D721Med (cell line): ENCODE measurements at places on chromosomes 12 and 14.

- DNase-seq: no peak
Measured at GRCh38 chr14:89093083-89093730, 268.8 kb downstream of the TTC8 start.

GRCh38 chr14:38279572-38279971, 23.7 kb upstream of the CLEC14A start:
- no peak for DNase-seq

GRCh38 chr14:91018481-91018880, 42.0 kb downstream of the RPS6KA5 start:
- DNase-seq: no peak

DNA sequence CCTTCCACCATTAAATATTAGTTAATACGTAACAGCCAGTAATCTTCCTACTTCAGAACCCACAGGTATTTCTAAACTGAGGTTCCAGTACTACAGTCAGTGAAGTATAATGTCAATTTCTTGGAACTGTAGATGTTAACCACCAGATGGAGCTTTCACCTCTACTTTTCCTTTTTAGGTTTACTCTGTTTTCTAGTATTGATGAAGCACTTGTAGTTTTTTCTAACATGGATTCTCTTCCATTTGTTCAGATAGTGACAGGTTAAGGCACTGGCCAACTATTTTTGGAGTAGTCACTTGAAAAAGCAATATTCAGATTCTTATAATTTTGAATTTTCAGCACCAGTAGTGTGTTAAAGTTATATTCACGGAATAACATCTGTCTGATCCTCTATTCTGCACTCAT, 4.6 kb upstream of the SEC23A start:
- peak; percentile 52 for DNase-seq

DNA sequence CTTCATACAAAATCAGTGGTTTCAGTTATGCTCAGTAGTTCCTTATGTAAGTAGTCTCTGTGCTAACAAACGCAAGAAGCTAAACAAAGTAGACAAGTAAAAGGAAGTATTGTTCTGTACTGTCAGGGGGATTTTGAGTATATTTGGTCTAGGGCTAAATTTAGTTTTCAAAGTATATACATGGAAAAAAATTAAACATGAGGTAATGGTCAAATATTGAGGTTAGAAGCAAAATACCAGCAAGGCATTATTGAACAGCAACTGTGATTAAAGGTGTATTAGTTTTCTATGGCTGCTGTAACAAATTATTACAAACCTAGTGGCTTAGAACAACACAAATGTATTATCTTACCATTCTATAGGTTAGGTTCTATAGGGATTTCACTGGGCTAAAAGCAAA, 18.8 kb downstream of the GNG2 start:
- no peak for DNase-seq

DNA sequence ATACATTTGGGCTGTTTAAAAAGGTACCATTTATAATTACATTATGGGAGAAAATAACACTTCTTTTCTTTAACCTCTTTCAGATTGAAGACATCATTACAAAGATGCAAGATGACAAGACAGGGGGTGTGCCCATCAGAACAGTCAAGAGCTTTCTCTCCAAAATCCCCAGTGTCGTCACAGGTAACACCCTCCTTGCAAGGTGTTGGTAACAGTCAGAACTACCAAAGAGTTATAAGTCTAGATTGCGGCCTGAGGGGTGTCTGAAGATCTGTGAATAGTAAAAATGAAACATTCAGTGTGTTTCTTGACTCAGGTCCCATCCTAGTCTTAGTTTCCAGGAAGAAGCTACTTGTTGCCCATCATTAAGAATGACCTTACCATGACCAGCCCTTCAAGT, 419.8 kb downstream of the RGS6 start:
- DNase-seq: no peak

DNA sequence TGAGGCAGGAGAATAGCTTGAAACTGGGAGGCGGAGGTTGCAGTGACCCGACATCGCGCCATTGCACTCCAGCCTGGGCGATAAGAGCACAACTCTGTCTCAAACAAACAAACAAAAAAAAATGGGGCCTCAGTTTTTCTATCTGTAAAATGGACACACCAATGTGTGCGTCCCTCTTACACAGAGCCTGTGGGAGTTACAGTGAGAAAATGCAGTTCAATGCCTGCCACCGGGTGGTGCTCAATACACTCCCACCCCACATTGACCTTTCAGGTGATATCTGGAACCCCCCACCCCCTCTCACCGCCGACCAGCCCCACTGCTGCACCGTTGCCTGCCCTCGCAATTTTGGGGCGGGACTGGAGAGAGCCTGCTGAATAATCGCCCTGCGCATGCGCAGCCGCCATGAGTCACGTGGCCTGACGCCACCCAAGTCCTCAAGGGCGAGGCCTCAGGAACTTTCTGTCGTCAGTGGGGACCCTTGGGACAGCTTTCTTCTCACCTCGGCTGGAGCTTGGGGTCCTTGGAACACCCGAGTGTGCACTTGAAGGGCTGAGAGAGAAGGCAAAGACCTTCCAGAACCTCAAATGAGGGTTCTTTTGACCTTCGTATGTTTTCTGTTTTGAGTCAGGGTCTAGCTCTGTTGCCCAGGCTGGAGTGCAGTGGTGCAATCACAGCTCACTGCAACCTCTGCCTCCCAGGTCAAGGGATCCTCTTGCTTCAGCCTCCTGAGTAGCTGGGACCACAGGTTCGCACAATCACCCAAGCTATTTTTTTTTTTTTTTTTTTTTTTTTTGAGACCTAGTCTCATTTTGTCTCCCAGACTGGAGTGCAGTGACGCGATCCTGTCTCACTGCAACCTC, 14.6 kb upstream of the CABP1 start:
- no peak for DNase-seq

DNA sequence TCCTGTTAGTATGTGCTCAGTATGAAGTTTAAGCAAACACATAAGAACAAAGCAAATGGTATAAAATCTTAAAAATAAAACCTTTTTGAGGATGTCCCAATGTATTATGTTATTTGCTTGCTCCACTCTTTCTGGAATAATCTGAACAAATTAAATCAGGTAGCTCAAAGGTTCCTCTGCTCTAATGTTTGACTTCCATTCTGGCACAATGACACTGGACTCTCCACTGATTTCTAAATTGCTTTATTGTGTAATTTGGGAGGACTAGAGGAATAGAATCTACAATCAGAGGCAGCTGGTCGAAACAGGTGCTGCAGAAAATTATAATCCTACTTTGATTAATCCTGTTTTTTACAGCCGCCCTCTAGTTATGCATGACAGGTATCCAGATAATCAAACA, 523.7 kb upstream of the FOXG1 start:
- no peak for DNase-seq

- no peak for DNase-seq
Measured at GRCh38 chr12:40225984-40226602, 1.3 kb downstream of the LRRK2 start.

- DNase-seq: no peak
Measured at GRCh38 chr12:130787041-130787440, 52.0 kb downstream of the STX2 start.
